ENCODE measurements at places on chromosomes 3 and 15.

GRCh38 chr15:33204926-33205325, 10.4 kb upstream of the FMN1 start:
- no peak for DNase-seq

DNA sequence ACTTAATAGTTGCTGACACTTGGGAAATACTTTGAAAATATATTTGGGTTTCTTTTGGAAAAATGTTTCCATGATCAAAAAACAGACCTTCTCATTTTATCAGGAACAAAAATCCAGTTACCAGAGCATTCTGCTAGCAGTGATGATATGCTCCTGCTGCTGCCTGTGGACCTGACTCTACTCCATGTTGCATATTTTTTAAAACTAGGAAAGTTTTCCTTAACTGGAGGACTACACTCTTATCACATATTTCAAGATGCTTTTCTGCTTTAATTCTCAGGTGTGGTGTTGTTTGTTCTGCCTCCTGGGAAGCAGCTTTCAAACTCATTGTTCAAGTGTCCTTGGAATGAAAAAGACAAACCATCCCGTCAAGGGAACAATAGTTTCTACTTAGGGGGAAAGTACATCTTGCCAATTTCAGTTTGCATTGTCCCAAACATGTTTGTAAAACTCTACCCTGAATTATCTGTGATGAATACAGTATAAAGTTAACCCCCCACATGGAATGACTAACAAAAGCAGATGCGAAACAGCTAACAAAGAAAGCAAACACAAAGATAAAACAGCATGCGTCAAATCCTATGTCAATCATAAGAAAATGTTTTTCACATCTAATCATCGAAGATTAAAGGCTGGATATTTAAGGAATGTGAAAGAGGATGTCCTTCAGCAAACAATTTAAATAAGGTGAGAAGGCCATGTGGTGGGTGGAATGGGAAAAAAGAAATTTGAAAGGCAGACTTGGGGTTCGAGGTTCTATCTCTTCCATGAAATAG, 40.1 kb upstream of the PSMD6 start:
- DNase-seq: no peak

DNA sequence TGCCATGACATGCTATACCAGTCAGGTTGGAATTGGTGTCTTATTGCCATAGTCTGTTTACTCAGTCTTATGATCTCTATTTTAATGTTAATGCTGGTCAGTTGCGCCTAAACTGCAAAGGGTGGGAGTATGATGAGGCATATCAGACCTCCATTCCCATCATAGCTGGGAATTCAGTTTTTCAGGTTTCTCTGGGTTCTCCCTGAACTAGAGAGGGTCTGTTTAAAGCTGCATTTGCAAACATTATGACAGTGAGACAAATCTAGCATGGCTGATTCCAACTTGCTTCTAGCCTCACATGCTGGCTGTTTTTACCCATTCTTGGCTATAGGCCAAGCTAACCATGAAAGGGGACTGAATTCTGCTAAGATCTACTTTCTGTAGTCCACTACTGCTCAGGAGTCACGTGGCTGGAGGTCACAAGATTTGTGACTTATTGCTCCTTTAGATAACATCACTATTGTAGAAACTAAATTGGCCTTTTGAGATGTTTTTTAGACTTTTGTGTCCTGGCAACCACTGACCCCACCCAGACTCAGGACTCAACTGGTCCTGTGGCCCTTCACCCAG, 96.5 kb downstream of the TGFBR2 start:
- no peak for DNase-seq

GRCh38 chr15:39118510-39118909, 462.4 kb upstream of the THBS1 start:
- DNase-seq: peak; percentile 94

DNA sequence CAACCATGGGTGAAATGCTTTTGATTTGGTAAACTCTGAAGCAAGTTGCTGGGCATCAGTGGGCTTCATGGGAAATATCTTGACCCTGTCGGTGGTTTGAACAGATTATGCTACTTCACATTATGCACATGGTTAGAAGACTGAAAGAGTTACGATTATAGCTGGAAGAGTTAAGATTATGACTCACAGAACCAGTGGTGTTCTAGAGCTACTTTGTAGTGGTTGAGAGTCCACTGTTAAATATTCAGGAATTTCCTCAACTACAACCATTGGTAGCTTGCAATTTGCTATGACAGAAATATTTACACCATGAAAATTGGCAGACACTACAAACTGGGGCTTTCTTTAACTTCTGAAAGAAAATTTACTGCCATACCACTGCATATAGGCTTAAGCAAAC, 99.3 kb downstream of the GADL1 start:
- no peak for DNase-seq

GRCh38 chr15:70266412-70267121, 168.8 kb upstream of the TLE3 start:
- DNase-seq: no peak
